Esophagus muscularis mucosa (tissue), 4 donors: ENCODE measurements at places on chromosomes 11 and 22.

DNA sequence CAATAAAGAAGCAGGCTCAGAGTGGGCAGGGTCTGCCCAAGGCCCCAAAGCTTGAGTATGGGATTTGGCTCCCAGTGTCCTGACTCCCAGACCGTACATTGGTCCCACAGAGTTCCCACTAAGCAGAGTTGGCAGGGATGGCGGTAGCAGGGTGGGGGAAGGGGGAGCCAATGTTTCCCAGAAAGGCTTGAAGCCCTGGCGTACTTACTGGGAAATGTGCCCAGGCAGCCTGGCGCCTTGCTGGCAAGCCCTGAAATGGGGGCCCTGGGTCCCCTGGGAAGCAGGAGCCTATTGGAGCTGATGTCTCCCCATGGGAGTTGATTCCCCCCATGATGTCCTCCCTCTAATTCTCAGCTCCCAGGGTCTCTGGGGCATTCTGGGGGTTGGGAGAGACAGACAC lies 9.3 kb downstream of the ARHGEF17 start:
- no peaks in the 10 kb centered on the region for H3K27me3 ChIP-seq
- no peak for DNase-seq
- H3K36me3 ChIP-seq: no peaks in the 10 kb centered on the region
- H3K4me3 ChIP-seq: peak overlapping the region; percentile 9

DNA sequence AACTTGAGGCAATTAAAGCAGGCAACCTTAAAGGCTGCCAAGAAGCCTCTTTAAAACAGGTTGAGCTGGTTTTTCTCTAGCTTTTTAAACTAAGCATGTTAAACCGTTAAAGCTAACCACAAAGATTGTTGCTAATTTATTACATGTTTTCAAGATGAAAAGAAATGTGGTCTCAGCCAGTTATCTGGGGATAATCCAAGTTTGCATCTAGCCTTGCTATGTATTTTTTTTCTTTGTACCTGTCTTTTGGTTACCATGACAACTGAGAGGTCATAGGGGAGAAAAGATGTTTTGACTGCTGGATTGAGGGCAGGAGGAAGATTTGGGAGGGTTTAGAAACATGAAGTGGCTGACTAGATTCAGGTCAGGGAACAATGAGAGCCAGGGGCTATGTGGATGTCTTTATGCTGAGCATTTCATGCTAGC lies 19.2 kb upstream of the PGM2L1 start:
- DNase-seq: no peak
- H3K36me3 ChIP-seq: no peaks in the 10 kb centered on the region
- H3K27me3 ChIP-seq: peaks cover 7% of the 10 kb centered on the region
- H3K4me1 ChIP-seq: peaks cover 14% of the 10 kb centered on the region

DNA sequence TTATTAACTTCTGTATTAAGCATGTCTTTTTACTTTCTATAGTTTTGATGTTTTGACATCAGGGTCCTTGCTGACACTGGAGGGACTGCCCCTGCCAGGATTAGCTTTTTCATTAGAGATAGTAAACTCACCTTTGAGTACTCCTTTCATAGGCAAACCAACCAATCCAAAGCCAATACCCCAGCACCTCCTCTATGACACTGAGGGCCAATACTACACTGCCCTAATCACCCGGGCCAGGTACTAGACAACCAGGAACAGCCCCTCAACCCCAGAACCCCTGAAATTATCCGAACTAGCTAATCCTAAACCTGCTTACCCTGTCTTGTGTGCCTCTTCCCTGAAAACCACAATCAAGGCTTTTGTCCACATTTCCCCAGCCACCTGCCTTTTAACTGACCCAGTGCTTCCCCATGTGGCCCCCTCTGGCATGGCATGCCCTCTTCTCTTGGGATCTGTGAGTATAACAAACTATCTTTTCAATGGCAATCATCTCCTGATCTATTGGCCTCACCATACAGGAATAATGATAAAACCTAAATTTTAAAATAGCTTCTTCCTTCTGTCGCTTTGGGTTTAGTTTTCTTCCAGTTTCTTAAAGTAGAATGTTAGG lies 31.2 kb downstream of the RAB6A start:
- H3K4me1 ChIP-seq: peaks cover 11% of the 10 kb centered on the region
- no peak overlapping the region for H3K27ac ChIP-seq
- H3K27me3 ChIP-seq: no peaks in the 10 kb centered on the region

DNA sequence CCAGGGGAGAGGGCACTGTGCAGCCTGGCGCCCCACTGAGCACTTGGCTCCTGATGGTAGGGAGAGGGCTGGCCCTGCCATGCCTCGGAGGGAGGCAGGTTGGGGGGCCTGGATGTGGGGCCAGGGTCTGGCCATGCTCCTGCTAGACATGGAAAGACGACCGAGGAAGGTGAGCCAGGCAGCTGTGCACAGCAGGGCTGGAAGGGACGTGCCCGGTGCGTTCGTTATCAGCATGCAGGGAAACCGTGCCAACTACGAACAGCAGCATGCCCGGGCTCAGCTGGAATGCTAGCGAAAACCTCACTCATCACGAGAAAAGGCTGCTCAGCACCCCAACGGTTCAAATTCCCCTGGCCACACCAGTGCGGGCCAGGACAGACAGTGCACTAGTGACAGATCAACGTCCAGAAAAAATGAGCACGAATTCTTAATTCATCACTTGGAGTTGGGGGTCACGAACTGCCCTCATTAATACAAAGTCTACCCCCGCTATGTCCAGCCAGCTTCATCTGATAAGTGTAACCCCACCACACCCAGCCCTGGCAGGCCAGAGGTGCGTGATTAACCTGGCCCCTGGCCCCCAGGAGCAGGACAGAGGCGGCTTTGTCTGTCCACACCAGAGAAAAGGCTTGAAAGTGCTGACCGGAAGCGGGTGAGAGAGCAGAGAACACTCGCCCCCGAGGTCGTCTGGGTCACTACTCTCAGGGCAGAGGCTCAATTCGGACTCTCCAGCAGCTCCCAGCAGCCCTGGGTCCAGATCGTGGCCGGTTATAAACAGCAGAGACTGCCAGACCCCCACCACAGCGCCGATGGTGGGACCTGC lies 84.2 kb downstream of the CELSR1 start:
- H3K36me3 ChIP-seq: no peaks in the 10 kb centered on the region
- H3K4me3 ChIP-seq: no peak overlapping the region
- no peaks in the 10 kb centered on the region for H3K4me1 ChIP-seq
- peaks cover 22% of the 10 kb centered on the region for H3K27me3 ChIP-seq
- DNase-seq: no peak

DNA sequence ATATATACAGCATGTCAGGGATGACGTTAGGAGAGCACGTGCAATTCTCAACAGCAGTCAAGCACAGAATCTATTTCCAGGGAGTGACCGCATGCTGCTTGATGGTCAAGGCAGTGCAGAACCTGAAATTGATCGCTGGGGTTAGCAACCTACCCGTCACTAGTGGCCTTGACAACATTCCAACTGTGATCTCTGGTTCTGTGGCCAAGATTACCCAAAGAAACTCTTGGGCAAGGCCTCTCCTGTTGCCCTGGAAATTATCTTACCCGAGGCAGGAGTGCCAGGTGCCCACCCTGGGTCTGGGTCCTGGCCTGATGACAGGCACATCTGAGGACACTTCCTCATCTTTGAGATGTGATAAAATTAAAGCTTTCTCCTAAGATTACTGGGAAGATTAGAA lies 2.2 kb downstream of the TM7SF2 start:
- H3K36me3 ChIP-seq: peaks cover 35% of the 10 kb centered on the region
- H3K27me3 ChIP-seq: no peaks in the 10 kb centered on the region
- H3K4me3 ChIP-seq: no peak overlapping the region
- H3K4me1 ChIP-seq: peaks cover 55% of the 10 kb centered on the region
- H3K27ac ChIP-seq: no peak overlapping the region
- no peak for DNase-seq
